ENCODE measurements at places on chromosomes 5 and 9. TPM values are rescaled to one million over a fixed set of nuclear protein-coding genes. Genes with fewer than 3 reads are reported as not detected.

DNA sequence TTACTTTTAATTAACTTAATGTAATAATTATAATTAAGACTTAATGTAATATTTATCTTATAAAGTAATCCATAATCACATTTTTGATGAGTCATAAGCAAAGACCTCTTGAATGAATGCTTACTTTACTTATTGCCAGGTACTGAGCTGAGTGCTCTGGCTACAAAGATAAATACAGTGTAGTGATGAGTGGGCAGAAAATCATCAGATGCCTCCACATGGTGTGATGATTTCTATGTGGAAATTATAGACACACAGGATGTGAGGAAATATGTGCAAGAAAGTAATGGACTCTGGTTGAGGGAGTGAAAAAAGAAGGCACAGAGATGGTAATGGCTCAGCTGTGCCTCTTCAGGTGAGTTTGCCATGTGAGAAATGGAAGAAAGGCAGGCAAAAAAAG is 422.6 kb upstream of the CD180 start:
- H3K4me3 ChIP-seq: no peak overlapping the region
- H3K27ac ChIP-seq: no peak overlapping the region
- H3K4me1 ChIP-seq: no peaks in the 10 kb centered on the region
- peaks cover 3% of the 10 kb centered on the region for H3K27me3 ChIP-seq
- DNase-seq: no peak

Gene SPINK5
- not detected for total RNA-seq

DNA sequence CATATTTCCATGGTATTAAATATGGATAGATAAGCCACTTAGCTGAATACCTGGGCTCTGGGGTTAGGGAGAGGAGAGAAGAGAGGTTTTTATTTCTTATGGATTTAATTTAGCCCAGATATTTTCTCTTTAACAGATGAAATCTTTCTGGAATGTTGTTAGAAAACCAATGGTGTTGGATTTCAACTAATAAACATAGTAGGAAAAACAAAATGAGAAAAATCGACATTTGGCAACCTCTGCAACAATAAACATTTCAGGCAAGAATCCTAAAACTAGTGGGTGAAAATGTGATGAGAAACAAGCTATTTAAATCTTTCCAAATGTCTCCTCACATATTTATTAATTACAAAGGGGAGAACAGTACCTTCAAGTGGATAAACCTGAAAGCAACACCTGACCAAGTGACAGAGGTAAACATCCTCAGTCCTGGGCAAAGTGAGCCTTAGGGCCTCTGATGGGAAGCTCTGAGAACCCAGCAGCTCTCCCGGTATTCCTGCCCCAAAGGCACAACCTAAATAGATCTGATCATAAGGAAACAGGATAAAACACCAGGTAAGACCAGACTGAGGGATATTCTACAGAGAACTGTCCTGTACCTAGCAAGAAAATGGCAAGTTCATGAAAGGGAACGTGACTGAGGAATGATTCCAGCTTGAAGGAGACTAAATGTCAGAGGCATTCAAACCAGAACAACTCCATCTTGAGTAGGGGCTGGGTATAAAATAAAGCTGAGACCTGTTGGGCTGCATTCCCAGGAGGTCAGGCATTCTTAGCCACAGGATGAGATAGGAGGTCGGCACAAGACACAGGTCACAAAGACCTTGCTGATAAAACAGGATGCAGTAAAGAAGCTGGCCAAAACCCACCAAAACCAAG is 163.7 kb downstream of the ESM1 start:
- H3K27ac ChIP-seq: no peak overlapping the region
- H3K36me3 ChIP-seq: no peaks in the 10 kb centered on the region

Gene PCDHB7
- 0.74 TPM for total RNA-seq

Gene LCN10
- total RNA-seq: not detected

- no peak for DNase-seq
- peaks cover 38% of the 10 kb centered on the region for H3K4me1 ChIP-seq
- peak overlapping the region; percentile 61 for H3K27ac ChIP-seq
- no peak overlapping the region for H3K4me3 ChIP-seq
- peaks cover 1% of the 10 kb centered on the region for H3K27me3 ChIP-seq
Measured at GRCh38 chr9:92746567-92747458, 17.8 kb downstream of the BICD2 start.

GRCh38 chr9:86396412-86396811 is 42.2 kb upstream of the TUT7 start:
- H3K36me3 ChIP-seq: no peaks in the 10 kb centered on the region
- no peak overlapping the region for H3K27ac ChIP-seq
- no peak overlapping the region for H3K4me3 ChIP-seq
- H3K27me3 ChIP-seq: peaks cover 14% of the 10 kb centered on the region
- DNase-seq: no peak

GRCh38 chr5:5126444-5126843 is 13.7 kb upstream of the ADAMTS16 start:
- H3K27me3 ChIP-seq: no peaks in the 10 kb centered on the region
- peak overlapping the region; percentile 12 for H3K4me3 ChIP-seq
- H3K27ac ChIP-seq: no peak overlapping the region
- H3K4me1 ChIP-seq: peaks cover 12% of the 10 kb centered on the region
- DNase-seq: peak; percentile 57
- no peaks in the 10 kb centered on the region for H3K36me3 ChIP-seq

Data from HFFc6 (cell line).